ENCODE measurements at places on chromosomes 2 and 18.

DNA sequence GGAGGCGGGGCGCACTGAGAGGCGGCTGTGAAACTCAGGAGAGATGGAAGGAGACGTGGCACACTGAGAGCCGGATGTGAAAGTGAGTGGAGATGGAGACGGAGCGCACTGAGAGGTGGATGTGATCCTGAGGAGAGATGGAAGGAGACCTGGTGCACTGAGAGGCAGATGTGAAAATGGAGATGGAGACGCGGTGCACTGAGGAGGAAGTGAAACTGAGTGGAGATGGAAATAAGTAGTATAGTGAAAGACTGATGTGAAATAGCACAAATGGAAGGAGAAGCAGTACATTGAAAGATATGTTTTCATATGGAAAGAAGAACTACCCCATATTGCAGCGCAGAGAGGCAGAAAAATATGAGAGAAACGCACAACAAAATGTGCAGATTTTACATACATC, 281.6 kb upstream of the RGPD4 start:
- no peak for DNase-seq

DNA sequence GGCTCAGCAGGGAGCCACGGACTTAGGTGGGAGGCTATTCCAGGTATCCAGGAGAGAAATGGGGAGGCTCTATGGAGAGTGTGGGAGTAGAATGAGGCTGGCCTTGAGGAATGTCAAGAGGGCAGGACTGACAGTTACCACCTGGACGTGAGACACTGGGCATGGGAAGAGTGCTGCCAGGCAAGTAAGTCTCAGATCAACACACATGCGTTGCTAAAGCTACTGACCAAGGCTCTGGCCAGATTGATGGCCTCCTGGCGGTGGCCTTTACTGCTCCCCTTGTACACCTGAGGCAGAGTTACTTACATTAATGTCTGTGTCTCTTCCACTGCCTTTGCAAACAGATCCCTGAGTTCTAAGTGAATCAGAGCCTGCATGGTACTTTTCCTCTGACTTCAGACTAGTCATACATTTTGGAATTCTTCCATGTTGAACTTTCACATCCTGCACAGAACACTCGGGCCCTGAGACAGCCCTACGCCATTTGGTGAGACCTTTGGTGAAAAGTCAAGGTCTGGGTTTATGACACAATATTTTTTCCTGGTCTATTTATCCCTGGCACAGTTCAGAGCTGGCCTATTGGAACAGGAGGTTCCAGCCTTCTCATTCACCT, 398.8 kb upstream of the TRIB2 start:
- no peak for DNase-seq

- DNase-seq: no peak
These were observed 54.2 kb upstream of the FMNL2 start for GRCh38 chr2:152280780-152281179.

- no peak for DNase-seq
These were observed 54.2 kb downstream of the GBX2 start for GRCh38 chr2:236113948-236114347.

DNA sequence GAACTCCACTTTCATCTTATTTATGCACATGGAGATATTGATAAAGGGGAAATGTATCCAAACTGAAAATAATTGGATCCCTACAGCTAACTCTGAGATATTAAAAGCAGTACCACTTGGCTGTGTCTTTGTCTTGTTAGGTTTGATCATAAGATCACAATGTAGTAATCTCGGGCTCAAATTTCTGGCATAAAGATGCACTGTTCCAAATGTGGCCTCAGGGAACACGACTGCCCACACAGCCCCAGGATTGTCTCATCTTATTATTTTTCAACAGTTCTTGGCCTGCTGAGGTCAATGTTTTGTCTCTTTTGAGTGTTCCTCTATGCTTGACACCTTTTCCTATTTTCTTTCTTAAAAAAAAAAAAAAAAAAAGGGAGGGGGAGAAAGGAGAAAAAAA, 114.1 kb downstream of the GBX2 start:
- no peak for DNase-seq

DNA sequence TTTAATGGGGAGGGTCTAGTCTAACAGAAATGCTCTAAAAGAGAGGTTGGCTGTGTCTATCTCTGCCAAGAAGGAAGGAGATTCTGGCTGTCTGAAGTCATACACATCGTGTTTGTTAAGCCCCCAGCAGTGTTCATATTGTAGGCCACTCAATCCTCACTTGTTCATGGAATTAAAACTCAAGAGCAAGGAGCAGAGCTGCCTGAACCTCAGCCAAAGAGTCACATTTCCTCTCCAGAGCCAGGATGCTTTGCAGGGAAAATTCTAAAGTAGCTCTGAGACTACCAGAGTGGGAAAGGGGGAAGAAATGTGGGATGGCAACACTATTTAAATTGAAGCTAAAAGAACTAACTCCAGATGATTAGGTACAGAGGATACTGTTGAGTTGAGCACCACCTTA, 190.7 kb upstream of the CXCR4 start:
- DNase-seq: no peak

DNA sequence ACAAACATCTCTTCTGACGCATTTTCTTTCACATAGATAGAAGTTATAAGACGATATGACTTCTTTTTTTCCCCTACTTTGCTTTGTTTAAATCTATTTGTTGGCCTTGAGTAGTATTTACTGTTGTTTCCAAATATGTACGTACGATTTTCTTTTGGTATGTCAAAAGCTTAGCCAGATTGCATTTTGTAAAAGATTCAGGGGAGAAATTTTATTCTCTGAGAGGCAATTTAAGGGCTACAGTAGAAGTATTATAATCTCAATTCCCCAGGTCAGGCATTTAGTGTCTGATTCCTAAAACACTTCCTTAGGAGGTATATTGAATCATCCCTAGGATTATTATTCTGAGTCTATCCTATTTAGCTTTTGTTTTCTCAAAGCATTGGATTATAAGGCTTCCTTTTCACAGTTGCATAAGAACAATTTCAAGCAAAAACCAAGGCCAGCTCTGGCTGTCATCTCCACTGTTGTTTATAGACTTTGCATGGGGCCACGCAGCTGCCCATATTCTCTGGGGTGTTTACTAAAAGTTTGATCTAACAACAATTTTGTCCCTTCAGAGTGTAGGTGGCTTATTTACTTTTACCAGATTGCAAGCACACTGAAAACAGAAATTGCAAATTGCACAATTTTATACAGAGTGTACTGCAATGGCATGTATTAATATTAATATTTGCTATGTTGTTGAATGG, 33.6 kb upstream of the GCG start:
- DNase-seq: no peak

- DNase-seq: no peak
These were observed 36.9 kb upstream of the BMPR2 start for GRCh38 chr2:202339071-202339870.

DNA sequence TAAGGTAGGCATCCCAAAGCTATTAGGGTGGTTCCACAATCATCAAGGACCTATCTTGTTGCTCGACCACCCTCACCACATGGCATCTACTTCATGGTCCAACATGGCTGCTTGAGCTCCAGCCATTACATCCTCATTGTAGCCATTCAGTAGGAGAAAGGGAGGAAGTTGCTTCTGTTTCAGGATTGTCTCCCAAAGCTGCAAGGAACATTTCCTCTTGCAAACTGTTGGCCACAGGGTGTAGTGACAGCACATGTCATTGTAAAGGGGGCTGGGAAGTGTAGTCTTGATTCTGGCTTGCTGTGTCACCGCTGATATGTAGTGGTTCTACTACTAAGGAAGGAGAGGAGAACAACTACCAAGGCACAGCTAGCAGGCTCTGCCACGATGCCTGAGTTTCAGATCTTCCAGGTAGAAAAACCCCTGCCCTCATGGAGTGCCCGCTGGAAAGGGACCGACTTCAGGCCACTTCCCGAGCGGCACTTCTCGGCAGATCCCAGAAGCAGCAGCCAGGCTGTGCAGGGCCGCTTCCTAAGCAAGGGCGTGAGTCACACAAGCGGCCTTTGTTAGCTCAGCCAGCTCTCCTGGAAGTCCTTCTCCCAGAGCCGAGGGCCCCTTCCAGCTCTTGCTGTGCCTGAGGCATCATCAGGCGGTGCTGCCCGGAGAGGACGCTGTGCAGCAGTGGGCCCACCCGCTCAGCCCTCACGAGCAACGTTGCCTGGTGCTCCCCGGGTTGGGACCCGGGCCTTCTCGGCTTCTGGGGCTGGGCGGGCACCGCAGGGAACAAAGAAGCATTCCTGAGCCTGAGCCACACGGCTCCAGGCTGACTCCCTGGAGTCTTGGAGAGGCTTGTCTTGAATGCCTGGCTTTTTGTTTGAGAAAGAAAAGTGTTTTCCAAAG, 58.2 kb downstream of the HS6ST1 start:
- no peak for DNase-seq

GRCh38 chr2:70356941-70357683, 55.2 kb upstream of the FAM136A start:
- no peak for DNase-seq

GRCh38 chr18:12783524-12783923, 80.7 kb downstream of the PSMG2 start:
- no peak for DNase-seq

GRCh38 chr2:134327367-134327766, 73.5 kb downstream of the MGAT5 start:
- no peak for DNase-seq

GRCh38 chr2:5290900-5291546, 401.2 kb upstream of the SOX11 start:
- no peak for DNase-seq

- DNase-seq: no peak
These were observed 382.8 kb downstream of the OSR1 start for GRCh38 chr2:18975506-18976167.

DNA sequence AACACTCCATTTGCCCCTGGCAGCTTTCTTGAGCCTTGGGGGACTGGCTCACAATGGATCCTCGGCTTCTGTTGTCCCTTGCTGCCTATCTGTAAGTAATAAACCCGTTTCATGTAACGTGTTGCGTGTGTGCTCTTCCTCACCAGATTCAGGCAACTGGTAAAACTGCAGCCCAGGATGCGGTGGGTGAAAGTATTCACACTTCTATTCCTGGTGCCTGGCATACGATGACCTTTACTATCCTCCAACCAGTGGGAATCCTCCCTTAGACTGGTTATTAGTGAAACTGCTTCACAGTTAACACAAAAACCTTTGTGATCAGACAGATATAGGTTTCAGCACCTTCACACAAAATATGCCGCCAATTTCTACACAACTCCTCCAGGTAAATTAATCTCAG, 13.6 kb upstream of the ICA1L start:
- no peak for DNase-seq

GRCh38 chr2:193627187-193627926, 1432.6 kb upstream of the TMEFF2 start:
- no peak for DNase-seq

DNA sequence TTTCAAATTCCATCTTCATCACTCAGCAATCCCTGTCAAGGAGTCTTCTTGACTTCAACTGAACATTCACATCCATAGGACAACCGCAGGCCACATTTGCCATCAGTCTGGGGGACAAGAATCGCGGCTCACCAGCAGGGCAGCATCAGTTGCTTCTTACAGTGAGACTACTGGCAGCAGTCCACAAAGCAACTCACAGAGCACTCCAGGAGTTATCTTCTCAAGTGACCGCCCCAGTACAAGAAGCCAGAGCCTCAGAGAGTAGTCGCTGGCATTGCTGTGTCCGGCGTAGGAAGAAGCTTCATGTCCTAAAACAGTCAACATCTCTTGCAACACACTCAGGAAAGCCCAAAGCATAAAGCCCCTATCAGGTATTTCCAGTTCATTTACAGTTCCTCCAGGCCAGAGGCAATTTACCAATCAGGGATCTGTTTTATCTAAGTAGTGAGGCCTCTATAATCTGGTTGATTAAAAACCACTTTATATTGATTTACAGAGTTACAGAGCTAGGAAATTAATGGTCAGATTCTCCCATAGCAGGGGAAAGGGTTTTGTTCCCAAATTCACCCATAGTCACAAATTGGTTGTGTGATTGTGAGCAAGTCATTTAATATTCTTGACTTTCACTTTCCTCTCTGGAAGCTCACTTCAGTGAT, 177.3 kb downstream of the NBAS start:
- DNase-seq: no peak

GRCh38 chr18:11872479-11873136, 21.4 kb downstream of the CHMP1B start:
- DNase-seq: no peak

DNA sequence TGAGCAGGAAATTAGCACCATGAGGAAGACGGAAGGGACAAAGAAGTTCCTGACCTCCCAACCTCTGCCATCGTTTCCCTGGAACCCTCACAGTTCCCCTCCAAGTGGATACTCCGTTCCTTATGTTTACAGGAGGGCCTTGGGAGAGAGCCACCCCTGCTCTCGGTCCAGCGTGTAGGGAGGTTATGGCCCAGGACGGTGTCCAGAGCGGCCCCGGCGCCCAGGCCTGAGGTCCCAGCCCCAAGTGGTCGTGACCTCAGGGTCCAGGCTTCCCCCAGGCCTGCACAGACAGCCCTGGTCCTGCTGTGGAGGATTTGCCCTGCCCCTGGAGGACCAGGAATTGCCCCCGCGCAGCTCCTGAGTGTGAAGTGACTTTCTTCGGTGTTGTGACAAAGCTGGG, 61.8 kb upstream of the RBM44 start:
- DNase-seq: no peak

GRCh38 chr18:10579079-10579867, 53.4 kb downstream of the NAPG start:
- DNase-seq: no peak

- DNase-seq: no peak
These were observed 221.8 kb downstream of the STK39 start for GRCh38 chr2:168025487-168026202.

GRCh38 chr2:65355186-65355831, 77.1 kb downstream of the SPRED2 start:
- DNase-seq: no peak

GRCh38 chr2:16277117-16277516, 336.8 kb downstream of the MYCN start:
- DNase-seq: no peak

- no peak for DNase-seq
These were observed 90.2 kb upstream of the SPATS2L start for GRCh38 chr2:200216310-200216709.

DNA sequence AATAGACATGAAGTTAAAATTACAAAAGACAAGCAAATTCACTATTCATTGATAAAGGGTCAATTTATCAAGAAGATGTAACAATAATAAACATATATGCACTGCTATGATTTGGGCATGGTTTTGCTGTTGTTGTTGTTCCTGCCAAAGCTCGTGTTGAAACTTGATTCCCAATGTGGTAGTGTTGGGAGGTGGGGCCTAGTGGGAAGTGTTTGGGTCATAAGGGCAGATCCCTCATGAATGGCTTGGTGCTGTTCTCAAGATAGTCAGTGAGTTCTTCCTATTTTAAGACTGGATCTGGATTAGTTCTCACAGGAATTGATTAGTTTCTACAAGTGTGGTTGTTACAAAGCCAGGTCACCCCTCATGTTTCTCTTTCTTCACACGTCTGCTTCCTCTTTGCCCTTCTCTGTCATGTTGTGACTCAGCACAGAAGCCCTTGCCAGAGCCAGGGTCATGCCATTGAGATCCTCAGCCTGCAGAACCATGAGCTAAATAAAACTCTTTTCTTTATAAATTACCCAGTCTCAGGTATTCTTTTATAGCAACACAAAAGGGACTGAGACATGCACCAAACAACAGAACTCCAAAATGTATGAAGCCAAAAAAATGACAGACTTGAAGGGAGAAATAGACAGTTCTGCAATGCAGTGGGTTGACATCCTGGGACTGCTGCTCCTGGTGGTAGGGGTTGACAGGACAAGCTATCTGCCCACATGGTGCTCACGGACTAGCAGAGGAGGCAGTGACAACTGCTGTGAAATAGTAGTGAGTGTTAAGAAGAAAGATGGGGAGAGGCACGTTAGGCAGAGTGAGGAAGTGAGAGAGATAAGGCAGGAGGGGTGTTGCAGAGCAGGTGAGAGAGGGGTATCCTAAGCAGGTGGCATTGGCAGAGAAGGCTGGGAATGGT, 18.6 kb upstream of the SKA1 start:
- no peak for DNase-seq
